Spinal cord (tissue), 10 donors: ENCODE measurements at places on chromosomes 3 and 15. TPM values are rescaled to one million over a fixed set of nuclear protein-coding genes. Genes with fewer than 3 reads are reported as not detected.

DNA sequence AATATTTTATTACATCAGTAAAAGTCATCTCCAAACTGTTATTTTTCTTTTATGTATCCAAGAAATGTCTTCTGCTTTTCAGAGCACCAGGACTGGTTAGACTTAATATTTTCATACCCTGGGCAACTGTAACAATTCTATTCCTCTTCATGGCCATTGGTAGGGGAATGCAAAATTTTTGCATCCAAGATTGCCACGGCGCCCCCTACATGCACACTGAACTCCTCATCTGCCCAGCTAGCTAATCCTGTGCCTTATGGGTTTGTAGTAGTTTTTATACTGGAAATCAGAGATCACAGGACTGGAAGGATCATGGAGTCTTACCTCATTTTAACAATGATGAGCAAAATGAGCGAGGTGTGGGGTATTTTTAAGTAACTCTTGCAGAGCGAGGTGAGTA lies 74.2 kb downstream of the CRTC3 start:
- no peak for DNase-seq

DNA sequence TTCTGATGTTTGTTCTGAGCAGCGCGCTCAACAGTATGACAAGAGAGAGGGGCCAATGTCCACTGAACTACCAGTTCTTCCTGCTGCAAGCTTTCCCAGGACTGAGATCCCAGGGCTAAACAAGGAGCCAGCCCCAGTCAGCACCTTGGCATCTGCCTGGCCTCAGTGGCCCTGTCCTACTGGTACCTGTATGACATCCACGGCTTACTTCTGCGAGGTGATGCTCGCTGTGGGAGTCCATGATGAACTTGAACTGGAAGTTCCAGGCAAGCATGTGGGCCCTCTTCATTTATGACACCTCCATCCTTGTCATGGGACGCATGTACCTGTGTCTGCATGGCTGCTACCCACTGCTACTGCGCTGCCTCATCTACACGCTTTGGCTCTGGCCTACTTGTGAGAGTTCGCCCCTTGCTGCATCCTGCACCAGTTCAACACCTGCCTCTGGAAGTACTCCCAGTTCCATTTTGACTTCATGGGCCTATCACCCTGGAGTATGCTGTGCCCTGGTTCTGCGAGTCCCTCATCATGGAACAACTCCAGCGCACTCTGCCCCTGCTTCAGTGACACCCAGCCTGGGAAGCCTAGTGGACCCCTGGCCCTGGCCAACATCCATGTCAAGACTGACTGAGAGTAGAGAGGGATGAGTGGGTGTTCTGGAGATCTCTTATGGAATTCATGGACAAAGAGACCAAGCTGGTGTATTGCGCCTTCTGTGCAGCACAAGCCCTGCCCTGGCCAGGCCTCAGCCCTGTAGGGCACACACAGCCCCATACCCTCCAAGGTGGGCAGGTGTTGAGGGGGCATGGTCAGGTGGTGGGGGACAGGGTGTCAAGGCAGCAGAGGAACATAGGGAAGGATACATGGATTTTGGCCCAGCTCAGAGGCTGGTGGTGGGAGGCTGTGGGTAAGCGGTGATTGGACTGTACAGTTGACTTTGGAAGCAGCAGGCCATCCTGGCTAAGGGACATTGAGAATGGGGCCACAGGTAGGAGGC lies 246.8 kb downstream of the NLGN1 start:
- no peak for DNase-seq

GRCh38 chr3:106032479-106032878 lies 163.7 kb upstream of the CBLB start:
- no peak for DNase-seq

STRA6 gene
- total RNA-seq: 9.4 TPM

- no peak for DNase-seq
Measured at GRCh38 chr15:65979316-65979715, 110.0 kb downstream of the RAB11A start.

- DNase-seq: no peak
Measured at GRCh38 chr3:102189956-102190723, 244.7 kb upstream of the ZPLD1 start.

CCDC54 gene
- total RNA-seq: 0.30 TPM

RYR3 gene
- 15.7 TPM for total RNA-seq

RASL12 gene
- total RNA-seq: 18.1 TPM

GRCh38 chr3:181629029-181629428 lies 82.7 kb upstream of the SOX2 start:
- no peak for DNase-seq

ADCY5 gene
- total RNA-seq: 56.7 TPM

DNA sequence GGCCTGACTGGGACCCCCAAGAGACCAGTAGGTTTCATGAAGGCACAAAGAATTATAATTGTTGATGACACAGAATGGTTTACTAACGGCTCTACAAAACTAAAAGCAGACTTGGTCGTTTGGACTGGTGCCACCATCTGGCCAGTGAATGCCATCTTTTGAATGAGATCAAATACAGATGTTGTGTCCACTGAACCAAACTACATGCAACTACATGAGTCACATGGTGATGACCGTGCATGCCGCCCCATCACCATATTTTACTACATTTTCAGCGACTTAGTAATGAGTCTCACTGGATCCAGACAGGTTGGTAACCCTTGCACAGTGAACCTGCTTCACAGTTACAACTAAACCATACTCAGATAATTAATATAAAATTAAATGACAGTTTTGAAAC lies 803.3 kb downstream of the DIPK2A start:
- no peak for DNase-seq
